Neural cell (in vitro differentiated cells): ENCODE measurements at places on chromosomes 1 and 21. TPM values are rescaled to one million over a fixed set of nuclear protein-coding genes. Genes with fewer than 3 reads are reported as not detected.

Gene YBEY
- polyA plus RNA-seq = 88.4 and 95.3 TPM in 2 replicates

Gene GJB5
- not detected in 2 replicates for polyA plus RNA-seq

Gene KCNC4
- polyA plus RNA-seq = 0.52 and 0.57 TPM in 2 replicates

Gene KIF1B
- polyA plus RNA-seq = 76.4 and 83.1 TPM in 2 replicates

Gene PLXNA2
- 30.6 and 48.6 TPM in 2 replicates for polyA plus RNA-seq
